ENCODE measurements at places on chromosomes 2 and 18.

DNA sequence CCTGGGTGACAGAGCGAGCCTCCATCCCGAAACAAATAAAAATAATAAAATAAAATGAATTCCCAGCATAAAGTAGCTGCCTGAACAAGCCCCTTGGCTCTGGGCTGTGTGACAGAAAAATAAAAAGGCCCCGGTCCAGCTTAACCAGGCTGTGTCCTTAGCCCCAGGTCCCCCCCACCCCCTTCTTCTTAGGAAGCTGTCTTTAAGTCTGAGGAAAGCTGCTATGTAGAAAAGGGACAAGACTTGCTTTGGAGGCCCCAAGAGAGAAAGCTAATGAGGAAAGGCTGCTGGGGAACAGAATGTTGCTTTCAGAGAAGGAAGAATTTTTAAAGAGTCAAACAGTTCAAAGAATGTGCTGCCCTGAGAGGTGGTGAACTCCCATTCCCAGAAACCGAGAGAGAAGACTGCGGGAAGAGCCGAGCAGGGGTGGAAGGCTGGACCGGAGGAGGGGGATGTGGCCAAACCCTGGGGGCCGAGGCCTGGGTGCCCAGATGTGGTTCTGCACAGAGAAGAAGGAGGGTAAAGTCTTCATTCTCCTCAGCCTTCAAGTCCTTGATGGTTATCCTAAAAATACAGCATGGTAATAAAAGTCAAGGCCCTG lies 61.9 kb downstream of the CENPO start:
- DNase-seq, result no peak

GRCh38 chr2:37575780-37576179 lies 95.7 kb downstream of the CDC42EP3 start:
- peak; percentile 28 for DNase-seq

DNA sequence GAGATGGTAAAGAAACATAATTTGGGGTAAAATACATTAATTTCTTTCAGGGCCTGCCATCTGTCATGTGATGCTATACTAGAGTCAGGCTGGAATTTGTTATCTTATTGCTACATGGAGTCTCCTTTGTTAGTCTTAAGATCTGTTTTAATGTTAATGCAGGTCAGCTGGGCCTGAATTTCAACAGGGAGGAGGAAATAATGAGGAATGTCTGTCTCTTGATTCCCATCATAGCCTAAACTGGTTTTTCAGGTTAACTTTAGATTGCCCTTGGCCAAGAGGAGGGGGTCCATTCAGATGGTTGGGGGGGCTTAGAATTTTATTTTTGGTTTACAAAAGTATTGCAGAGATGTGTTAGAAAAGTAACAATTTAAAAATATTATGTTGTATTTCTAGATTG lies 19.0 kb upstream of the FEZ2 start:
- no peak for DNase-seq

- no peak for DNase-seq
Observed at GRCh38 chr2:241376808-241377207, 20.7 kb downstream of the FARP2 start.

DNA sequence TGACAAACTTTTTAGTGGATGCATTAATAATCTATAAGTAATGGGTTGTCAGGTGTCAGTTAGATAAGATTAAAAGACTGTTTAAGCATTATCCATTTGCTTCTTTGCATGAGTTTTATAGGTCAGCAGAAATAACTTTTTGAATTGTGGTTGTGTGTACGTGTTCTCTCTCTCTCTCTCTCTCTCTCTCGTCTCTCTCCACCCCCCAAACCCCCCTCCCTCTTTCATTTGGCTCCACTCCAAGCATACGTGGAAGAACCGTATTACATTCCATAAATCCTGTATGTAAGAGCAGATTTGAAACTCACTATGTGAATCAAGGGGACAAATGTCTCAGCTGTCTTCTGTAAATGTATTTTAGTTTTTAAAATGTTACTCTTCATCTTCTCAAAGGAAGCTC lies 120.2 kb downstream of the MEIS1 start:
- DNase-seq, result no peak

DNA sequence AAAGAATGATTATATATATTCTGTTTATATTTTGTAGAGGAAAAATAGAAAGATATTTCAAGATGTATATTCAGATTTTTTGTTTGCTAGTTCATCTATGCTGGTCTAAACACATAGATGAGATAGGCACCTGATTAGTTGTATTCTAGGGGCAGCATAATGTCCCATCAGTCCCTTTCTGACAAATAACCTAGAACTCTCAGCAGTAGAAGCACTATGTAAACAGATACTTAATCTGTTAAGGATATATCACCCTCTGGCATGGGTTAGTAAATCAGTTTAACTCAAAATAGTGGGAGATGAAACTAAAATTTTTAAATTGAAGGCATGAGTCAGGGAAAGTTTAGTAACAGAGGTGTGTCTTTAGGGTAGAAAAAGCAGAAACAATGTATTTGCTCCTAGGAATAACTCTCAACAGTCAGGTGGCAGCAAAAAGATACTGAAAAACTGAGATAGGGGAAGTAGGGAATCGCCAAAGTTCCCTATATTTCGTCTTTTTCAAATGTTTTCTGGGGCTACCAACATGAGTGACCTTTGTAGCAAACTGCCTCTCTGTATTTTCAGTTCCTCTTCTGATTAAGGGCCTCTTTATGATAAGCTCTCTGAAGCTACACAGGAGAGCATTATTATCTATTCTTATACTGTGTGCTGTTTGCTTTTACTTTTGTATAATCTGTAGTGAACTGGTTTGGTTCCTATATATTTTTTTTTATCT lies 5.7 kb downstream of the PPP1R1C start:
- no peak for DNase-seq

DNA sequence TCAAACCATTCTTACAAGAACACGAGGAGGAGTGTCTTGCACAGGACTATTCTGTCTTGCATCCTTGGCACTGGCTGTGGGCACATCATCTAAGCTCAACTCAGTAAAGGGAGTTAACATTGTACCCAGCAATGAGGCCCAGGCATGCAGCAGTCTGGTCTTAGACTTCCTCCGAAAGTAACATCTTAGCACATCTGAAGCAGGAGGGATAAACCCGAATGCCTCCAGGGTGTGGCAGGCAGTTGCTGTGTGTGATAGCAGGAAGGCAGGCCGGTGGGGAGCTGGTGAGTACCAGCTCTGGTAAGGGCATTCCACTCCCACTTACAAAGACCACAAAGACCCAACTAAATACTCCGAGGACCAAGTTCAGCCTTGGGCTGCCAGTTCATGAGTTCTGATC lies 206.3 kb downstream of the TSN start:
- no peak for DNase-seq

GRCh38 chr2:49490710-49491109 lies 336.4 kb upstream of the FSHR start:
- DNase-seq, result peak; percentile 22

- peak; percentile 67 for DNase-seq
Observed at GRCh38 chr2:200578778-200579177, 7.0 kb upstream of the AOX1 start.

DNA sequence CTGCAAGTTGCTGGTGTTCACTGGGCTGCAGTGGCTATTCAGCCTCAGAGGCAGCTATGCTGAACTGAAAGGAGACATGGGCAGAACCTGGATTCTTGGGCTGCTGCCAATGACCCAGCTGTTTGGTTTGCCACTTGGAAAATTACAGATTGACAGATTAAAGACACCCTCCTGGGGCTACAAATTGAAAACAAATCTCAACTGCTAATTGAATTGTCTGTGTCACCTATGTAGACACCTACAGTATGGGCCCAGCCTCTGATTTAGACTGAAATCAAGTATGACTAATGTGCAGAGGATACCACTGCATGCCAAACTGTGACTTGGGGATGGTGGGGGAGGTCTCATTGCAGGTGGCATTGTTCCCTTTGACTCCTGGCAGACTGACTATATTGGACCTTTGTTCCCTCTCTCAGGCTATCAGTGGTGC lies 42.8 kb downstream of the ITSN2 start:
- DNase-seq, result peak; percentile 25

- peak; percentile 89 for DNase-seq
Observed at GRCh38 chr2:141557329-141558095, 573.3 kb downstream of the LRP1B start.

- DNase-seq, result no peak
Observed at GRCh38 chr18:10381951-10382350, 72.5 kb upstream of the APCDD1 start.

DNA sequence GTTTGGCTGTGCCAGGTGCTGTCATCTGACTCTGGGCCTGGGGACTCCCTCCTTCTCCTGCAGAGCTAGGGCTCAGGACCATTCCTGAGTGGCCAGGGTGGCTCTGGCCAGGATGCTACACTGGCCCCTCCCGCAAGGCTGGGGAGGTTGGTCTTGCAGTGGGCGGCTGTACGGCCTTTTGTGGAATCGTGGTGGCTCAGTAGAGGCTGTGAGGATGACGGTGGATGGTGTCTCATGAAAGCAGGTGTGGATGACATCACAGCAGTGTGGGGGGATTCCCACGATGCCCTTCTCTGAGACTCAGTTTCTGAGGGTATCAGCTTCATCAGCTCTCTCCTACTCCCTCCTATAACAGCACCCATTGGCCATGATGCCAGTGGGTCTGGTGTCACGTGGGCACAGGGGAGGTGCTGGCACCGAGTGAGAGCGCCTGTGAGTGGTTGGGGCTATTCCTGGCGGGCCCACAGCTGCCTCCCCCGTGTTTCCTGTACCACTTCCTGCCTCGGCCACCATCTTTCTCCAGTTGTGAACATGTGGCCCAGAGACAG lies 144.2 kb upstream of the HDAC4 start:
- no peak for DNase-seq

DNA sequence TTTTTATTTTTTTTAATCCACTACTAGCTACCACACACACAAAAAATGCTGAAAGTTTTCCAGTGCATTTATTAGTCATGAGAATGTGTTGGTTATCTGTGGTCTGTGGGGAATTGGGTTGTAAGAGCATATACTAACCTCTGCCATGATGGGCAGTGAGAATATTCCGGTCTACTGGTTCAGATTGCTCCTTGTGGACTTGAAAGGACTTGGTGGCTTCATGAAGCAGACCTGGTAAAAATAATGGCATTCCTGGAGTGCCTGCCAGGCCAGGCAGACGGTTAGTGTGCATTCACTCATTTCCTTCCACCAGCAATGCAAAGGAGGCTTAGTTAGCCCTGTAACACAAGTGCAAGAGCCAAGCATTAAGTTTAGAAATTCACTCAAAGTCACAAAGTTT lies 150.8 kb downstream of the THSD7B start:
- DNase-seq, result no peak

DNA sequence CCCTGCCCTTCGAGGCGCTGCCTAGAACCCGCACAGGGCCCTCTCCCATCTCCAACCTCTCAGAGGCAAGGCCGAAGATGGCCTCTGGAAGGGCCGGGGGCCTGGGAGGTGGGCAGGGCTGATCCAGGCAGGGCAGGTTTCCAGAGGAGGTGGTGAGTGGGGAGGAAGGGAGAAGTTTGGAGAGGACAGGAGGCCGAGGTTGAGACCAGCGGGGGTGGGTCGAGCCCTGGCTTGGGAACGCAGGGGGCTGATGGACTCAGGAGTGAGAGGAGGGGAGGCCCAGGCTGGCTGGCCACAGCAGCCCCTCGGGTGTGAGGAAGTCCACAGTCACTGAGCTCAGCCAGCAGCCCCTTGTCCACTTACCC lies 10.5 kb downstream of the CAPN10 start:
- DNase-seq, result no peak

GRCh38 chr2:22078701-22079100 lies 954.9 kb downstream of the TDRD15 start:
- DNase-seq, result no peak

DNA sequence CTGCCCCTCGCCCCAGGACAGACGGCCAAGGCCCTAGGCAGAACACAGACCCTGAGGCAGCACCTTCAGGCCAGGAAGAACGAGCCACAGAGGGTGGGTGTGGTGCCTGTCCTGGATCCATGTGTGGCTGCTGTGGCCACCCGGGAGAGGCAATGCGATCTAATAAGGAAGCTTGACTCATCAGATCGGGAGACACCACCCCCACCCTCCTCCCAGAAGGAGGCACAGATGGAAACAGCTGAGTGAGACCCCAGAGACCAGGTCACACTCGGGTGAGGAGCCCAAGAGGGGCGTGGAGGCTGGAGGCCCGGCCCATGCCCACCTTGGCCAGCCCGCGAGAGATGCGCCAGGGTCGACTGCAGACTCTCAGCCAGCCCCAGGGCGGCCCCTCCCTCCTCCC lies 20.3 kb downstream of the KCNG2 start:
- DNase-seq, result peak; percentile 21

DNA sequence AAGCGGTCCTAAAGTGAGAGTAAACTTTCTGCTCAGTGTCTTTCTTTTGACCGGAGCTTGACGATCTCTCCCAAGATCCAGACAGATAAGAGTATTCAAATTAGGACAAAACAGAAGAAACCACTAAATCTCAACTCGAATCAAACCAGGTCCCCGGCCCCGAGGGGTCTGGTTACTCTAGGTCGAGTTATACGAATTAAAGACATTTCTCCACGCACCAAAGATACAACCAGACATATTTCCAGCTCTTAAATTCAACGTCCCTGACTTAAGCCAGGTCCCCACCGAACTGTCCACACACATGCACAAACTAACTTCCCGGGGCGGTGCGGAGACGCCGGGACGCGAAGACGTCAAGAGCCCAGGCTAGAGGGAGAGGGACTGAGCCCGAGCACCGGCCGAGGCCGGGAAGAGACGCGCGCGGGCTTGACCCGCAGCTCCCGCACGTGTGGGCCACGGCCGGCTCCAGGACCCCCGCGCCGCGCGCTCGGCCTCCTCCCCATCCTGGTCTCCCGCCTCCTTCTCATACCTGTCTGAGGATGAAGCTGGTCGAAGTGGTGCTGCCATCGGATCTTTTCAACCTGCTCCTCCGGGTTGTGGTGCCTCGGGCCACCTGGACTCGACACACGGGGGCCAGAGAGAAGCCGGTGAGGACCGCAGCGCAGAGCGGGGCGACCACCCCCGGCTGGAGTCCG lies 896 bp downstream of the CACNB4 start:
- peak; percentile 6 for DNase-seq

GRCh38 chr2:61720911-61721310 lies 132.9 kb downstream of the FAM161A start:
- DNase-seq, result peak; percentile 45

DNA sequence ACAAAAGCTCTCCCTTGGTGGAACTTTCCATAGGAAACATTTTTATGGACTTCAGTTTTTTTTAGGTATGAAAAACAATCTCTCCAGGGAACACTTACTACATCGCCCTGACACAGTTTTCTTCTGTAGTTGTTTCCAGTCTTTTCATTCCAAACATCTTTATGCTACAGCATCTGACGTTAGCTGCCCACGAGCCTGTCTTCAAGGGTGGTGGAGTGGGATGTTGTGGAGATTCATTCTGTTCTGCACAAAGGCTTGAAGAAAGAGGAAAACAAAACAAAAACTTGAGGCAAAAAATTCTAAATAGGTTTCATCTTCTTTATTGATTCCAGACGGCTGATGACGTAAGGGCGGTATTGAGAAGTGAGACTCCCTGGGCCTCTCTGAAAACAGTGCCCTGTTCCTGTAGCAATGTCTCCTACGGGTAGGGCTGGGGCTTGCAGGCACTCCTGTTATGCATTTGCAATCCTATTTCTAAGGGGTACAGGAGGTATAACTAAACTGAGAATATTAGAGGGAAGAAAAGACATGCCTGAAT lies 375.0 kb downstream of the RNF144A start:
- no peak for DNase-seq

DNA sequence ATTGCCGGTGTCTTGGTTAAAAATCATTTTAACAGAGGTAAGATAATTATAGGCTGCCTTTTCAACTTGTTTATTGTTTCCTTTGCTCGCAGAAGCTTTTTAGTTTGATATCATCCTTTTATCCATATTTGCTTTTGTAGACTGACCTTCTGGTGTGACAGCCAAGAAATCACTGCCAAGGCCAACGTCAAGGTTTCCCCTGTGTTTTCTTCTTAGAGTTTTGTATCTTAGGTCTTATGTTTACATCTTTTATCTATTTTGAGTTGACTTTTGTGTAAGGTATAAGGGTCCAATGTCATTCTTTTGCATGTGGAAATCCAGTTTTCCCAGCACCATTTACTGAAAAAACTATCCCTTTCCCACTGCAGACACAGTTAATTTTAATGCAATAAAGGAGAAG lies 129.0 kb upstream of the ZFP36L2 start:
- DNase-seq, result no peak

Data from PC-3 (cell line).